ENCODE measurements at places on chromosomes 5 and 9. TPM values are rescaled to one million over a fixed set of nuclear protein-coding genes. Genes with fewer than 3 reads are reported as not detected.

DNA sequence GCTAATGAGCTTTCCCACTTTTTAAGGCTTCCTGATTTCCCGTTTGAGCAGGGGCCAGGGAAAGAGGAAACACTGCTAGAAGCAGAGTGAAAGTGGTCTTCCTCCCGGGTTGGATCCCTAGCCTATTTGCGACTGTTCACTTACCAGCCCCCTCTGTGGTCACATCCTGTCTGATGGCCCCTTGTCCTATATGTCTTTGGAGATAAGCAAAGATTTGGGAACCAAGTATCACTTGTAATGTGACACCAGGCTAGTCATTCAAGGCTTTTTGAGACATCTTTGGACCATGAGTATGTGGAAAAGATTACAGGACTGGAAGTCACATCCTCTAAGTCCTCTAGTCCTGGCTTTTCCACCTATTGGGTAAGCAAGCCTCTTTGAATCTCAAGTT is 6.1 kb downstream of the DNAJB5 start:
- no peak for DNase-seq

CARD9 gene
- 2.1 TPM for total RNA-seq

DNA sequence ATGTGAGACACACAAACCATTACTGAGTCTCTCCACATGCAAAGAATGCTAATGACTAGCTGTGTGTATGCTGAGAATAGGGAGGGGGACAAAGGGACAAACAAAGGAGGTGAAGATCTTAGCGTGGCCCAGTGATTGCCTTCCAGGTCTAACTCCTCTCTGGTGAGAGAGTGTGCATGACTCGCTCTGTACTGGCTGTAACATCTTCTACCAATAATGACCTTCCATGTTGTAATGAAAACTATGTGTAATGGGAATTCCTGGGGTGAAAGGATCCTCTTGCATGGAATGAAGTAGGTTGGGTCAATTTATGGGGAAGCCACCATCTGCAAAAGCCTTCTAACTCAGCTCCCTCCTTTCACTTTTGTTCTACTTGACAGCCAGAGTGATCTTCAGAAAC is 24.4 kb upstream of the GPR151 start:
- no peak for DNase-seq

TEX48 gene
- not detected for total RNA-seq

PTPN3 gene
- total RNA-seq = 1.5 TPM

DNA sequence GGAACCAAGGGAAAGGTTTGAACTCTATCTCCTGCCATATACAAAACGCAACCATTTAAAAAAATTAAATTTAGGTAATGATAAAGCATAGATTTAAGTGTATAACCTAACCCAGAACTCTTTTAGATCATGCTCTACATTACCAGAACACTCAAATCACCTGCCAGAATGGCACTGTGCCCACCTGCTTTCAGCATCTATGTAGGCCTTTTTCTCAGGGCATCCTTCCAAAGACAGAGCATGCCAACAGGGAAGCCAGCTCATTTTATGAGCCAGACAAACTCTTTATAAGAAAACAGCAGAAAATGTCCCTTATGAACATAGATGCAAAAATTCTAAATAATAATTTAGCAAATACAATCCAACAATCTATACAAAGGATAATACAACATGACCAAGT is 47.9 kb upstream of the SMAD5 start:
- DNase-seq = peak; percentile 41

AQP3 gene
- total RNA-seq = 2.8 TPM

RNF44 gene
- total RNA-seq = 32.6 TPM
